Stimulated activated CD4-positive, alpha-beta T cell treated with anti-CD3 and anti-CD28 coated beads, Interleukin-4, amount 100 ng/mL, for 24 hours (primary cell): ENCODE measurements at places on chromosomes 5 and 9.

GRCh38 chr5:159003045-159004030 is 96.4 kb downstream of the EBF1 start:
- no peak for DNase-seq

GRCh38 chr9:35277628-35278359 is 116.0 kb downstream of the UNC13B start:
- no peak for DNase-seq

GRCh38 chr5:33650911-33651310 is 210.1 kb downstream of the TARS1 start:
- DNase-seq, result no peak

DNA sequence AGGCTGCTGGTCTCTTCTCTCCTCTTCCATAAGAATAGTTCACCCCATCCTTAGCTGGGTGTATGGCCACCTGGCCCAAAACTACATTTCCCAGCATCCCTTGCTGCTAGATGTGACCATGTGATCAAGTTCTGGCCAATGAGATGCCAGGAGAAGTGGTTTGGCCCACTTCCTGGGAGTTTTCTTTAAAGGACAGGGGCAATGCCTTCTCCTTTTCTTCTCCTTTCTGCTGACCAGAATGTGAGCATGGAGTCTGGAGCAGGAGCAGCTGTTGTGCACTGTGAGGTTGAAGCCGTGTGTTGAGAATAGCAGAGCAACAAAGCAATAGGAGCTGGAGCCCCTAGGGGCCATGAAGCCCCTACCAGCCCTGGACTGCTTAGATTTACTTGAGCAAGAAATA is 36.8 kb downstream of the C9orf50 start:
- DNase-seq, result peak; percentile 70

DNA sequence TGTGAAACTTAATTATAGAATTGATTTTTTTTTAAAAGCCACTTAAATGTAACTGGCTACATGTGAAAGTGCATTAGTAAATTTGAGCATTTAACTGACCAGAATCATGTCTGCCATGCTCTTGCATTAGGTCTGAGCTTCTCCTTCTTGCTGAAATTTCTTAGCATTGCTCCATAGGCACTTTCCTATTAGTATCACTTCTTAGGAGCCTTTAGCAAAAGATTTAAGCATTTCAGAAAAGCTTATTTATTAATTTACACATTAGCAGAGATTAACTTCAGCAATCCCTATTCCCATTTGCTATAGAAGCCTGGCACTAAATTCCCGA is 211.0 kb downstream of the SNX18 start:
- no peak for DNase-seq

- DNase-seq, result no peak
Measured at GRCh38 chr5:81906086-81906485, 65.7 kb upstream of the ATG10 start.

DNA sequence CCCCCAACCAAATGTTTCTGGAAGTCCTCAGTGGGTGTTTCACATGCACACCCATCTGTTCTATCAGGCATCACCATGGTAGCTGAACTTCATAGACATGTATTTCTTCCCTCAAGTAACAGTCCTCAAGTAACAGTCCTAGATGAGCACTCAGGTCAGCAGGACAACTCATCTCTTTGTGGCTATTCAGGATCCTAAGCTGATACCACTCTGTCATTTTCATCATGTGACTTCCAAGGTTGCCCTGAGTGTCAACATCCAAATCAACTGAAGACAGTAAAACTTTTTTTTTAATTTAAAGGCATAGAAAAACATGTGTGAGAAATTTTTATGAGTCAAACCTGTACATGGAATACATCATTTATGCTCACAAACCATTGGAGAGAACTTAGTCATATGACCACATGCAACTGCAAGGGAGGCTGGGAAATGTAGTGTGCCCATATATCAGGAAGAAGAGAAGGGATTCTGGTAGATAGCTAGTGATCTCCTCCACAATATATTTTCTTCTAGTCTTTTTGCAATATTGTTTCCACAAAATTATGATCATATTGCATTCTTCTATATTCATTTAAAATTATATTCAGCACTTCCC is 64.2 kb upstream of the FST start:
- no peak for DNase-seq

- no peak for DNase-seq
Measured at GRCh38 chr5:5188376-5189050, 48.4 kb downstream of the ADAMTS16 start.

DNA sequence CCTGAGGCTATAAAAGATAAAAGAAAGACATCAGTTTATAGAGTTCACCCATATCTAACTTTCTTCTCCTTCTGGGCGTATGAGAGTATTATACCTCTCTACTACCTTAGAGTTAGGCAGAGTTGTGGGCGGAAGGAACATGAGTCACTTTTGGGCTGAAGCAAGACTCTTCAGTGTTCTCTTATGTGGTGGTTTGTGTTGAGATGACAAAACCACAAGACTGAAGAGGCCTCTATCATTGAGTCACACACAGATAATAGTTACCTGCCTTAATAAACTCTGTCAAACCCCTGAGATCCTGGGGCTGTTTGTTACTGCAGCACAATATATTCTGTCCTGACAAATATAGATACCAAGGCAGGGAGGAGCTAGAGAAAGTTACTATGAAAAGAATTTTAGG is 184.2 kb downstream of the EFNA5 start:
- peak; percentile 61 for DNase-seq

GRCh38 chr5:176446884-176447590 is 1.1 kb upstream of the FAF2 start:
- no peak for DNase-seq

- no peak for DNase-seq
Measured at GRCh38 chr5:65862384-65862783, 64.0 kb upstream of the ERBIN start.

DNA sequence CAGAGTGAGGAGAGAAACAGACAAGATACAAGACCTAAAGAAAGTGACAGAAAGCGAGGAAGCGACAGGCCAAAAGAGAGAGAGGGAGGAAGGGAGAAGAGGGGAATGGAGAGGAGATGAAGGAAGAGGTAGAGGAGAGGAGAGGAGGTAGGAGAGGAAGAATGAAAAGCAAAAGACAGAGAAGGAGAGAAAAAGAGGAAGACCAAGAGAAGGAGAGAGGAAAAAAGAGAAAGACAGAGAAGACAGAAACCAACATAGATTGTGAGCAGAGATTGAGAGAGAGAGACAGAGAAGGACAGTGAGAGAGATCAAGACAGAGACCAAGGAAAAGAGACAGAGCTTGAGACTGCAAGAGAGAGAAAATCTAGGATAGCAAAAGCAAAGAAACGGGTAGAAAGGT is 58.6 kb upstream of the FNIP1 start:
- no peak for DNase-seq

DNA sequence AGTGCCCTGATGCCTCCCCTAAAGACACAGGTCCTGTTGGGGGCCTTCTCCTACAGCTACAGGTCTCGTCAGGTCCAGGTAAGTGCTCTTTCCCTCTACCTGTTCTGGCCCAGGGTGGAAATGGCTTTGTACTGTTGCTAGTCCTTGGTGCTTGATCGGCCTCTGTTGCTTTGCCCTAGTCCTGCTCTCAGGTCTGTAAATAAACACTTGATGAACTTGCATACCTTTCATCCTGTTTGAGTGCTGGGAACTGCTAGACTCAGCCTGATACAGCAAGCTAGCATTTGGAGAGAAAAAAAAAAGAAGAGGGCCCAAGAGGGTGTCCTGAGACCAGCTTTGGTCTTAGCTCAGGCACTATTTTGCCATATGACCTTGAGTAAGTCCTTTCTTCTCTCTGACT is 21.8 kb upstream of the ZNF618 start:
- no peak for DNase-seq

- DNase-seq, result no peak
Measured at GRCh38 chr5:177491983-177492746, 5.2 kb downstream of the PDLIM7 start.

DNA sequence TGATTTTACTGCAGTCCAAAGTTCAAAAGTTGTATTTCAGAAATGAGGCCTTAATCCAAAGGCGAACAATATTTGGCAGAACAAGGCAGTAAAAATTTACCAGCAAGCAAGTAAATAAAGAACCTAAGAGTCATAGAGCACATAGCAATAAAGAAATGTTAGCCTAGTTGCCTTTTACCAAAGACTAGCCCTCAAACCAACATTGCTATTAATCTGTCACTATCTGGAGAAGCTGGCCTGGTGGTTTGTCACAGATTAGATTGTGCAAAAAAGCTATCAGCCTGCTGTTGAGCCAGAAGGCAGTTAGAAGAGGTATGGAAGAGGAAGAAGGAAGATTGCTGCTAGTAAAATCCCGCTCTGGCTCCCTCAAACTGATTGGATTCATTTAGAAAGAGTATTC is 304.7 kb upstream of the KLF4 start:
- DNase-seq, result no peak

- no peak for DNase-seq
Measured at GRCh38 chr9:136921307-136921706, 23.2 kb downstream of the FBXW5 start.

DNA sequence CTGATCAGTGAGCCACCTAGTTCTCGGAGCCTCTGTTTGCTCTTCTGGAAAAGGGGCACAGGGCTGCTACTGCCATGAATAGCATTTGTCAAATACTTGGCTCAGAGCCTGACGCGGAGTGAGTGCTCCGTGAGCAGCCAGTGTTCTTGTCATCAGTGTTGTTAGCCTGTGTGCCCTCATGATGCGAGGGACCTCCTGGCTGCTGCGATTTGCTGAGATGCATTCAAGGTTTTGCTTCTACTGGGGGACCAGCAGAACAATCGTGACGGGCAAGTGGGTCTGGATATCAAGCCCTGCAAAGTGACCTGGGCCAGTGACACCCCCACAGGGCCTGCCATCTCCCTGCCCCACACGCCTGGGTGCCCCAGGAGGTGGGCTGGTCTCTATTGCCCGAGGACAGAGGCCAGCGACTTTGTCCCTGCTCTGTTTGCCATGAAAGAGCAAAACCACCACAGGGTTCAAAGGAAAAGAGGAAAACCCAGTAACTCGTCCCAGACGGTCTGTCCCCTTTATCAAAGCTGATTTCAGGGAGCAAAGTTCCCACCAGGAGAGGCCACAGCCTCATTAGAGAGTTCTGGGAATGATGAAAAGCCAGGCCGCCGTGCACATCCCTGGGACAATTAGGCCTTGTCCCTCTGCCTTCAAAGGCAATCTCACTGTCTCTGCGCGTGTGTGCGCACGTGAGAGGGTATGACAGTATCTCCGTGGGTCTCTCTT is 86.5 kb upstream of the LMX1B start:
- no peak for DNase-seq

DNA sequence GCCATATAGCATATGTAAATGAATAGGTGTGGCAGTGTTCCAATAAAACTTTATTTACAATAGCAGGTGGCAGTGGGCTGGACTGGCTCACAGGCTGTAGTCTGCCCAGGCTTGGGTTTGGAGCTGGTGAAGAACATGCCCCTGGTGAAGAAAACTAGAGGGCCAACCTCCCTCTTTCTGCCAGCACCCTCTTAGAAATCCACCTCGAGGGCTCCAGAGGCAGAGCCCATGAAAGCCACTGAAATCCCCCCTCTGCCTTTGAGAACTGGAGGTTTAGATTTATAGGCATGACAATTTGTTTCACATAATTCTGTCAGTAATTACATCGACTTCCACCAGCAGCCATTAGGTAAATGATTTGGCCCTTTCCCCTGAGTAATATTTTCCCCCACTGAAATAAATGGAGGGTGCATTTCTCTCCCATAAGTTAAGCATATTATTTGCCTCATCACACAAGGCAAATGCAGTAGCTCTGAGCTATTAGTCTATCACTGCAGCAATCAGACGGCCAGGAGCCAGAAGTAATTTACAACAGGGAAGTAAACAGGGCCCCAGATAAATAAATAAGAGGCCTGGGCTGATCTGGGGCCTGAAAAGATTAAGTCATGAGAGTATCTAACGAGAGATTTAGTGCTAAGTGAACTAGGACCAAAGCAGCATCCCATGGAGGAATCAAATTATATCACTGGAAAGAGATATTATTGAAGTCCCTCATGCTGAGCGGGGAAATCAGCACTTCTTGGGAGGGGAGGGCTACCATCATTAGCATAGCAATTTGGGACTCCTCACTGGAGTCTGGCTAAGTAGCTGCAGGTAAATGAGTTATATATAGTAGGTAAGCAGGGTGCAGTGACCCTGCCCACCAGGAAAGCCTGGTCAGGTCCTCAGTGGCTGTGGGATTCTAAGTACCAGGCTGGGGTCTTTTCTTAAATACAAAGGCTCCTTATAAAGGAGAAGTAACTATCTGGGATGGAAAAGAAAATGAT is 123.9 kb downstream of the SLIT3 start:
- no peak for DNase-seq

DNA sequence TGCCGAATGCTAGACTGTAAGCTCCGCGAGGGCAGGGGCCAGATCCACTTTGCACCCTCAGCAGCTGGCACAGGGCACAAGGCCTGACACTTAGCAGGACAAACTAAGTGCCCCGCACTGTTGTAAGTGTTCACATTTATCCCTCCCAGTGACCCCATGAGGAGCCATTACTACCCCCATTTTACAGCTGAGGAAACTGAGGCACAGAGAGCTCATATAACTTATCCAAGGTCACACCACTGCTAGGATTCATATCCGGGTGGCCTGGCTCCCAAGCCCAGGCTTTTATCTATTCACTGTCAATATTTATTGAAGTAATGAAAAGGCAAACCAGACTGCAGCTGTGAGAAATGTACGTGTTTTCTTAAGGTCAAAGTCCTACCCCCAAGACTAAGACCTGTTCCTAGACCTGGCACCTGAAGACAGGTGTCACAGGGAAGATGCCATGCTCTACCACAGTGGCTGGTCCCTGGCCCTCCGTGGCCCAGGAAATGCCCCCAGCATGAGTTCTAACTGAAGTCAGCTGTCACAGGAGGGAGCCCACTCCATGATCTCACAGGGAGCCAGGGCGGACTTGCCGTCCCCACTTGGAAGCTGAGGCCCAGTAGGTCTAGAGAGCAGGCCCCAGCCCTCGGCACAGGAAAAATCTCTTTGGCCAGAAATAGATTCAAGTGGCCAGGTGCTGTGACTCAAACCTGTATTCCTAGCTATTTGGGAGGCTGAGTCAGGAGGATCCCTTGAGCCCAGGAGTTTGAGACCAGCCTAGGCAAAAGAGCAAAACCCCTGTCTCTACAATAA is 74.7 kb upstream of the IL17B start:
- no peak for DNase-seq

- no peak for DNase-seq
Measured at GRCh38 chr5:146656703-146657102, 140.7 kb upstream of the GPR151 start.

GRCh38 chr5:82290005-82290404 is 11.9 kb upstream of the RPS23 start:
- DNase-seq, result no peak

DNA sequence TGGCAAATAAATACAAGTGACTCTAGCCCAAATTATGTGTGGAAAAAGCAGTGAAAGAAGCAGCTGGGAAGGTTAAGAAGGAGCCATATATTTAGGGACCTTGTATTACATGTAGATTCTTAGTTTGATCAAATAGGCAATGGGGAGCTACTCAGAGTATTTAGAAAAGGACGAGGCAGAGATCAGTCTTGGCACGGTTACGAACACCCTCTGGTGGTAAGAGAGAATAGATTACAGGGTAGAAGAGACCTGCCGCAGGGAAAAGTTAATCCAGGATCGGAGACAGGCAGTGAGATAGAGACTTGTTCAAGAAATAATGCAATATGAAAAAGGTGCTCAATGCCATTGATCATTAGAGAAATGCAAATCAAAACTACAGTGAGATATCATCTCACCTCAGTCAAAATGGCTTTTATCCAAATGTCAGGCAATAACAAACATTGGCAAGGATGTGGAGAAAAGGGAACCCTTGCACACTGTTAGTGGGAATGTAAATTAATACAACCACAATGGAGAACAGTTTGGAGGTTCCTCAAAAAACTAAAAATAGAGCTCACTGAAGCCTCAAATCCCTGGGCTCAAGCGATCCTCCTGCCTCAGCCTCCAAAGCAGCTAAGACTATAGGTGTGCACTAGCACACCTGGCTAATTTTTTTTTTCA is 12.0 kb downstream of the INIP start:
- DNase-seq, result no peak
